CD4-positive, alpha-beta T cell treated with Interleukin-2 at 100 ng/mL for 4 hours (primary cell): ENCODE measurements at places on chromosomes 5 and 9.

GRCh38 chr5:121691478-121691877 is 160.2 kb upstream of the FTMT start:
- DNase-seq, result no peak

DNA sequence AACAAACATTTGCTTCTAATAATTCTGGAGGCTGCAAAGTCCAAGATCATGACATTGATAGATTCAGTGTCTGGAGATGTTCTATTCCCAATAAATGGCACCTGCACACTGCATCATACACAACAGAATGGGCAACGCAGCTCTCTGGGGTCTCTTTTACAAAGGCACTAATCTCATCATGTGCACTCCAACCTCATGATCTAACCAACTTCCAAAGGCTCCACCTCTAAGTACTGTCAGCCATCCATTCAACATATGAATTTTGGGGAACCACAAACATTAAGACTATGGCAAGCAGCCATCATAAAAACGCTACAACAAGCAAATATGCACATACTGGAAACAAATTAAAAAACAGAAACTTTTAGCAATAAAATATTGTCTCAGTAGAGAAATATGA is 121.1 kb downstream of the CYLC2 start:
- no peak for DNase-seq

DNA sequence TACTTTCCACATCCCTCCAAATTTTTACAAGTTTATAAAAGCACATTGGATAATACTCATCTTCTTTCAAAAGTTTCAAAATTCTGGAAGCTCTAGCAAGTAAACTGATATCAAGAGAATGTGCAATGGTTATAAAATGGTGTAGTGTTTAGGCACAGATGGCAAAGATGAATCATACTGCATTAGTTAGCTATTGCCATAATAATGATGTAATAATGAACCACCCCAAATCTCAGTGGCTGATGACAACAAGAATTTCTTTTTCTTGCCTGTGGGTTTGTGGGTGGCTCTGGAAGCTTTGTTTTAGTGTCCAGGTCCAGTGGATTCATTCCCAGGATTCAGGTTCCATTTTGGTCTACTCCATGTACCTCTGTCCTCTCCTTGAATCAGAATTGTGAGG is 319.0 kb downstream of the BRINP1 start:
- DNase-seq, result no peak

DNA sequence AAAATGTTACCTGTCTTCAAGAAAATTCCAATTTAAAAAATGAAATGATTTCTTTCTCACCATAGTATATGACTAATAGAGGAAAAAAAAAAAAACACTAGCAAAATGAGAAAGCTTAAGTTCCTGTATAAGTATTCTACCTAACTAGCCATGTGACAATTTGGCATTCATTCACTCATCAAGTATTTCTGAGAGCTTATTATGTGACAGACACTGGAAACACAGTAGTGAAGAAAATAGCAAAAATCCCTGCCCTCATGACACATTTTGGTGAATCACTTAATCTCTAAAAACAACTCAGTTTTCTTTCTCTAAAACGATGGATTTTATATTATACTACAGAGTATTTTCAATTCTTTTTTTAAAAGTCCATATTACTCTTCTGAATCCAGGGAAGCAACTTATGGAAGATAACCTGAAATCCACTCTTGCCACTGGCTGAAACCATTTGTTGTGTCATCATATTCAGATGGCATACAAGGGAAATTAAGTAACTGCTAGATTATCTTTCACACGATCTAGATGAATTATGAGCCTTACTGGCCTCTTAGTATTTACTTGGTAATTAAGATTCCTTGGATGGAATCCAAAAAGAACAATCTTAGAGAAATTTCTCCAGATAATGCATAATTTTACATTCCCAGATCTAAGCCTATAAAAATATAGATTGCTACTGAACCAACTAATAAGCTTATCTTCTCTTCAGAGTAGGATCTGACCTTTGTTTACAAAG is 5.5 kb downstream of the PTBP3 start:
- peak; percentile 46 for DNase-seq

DNA sequence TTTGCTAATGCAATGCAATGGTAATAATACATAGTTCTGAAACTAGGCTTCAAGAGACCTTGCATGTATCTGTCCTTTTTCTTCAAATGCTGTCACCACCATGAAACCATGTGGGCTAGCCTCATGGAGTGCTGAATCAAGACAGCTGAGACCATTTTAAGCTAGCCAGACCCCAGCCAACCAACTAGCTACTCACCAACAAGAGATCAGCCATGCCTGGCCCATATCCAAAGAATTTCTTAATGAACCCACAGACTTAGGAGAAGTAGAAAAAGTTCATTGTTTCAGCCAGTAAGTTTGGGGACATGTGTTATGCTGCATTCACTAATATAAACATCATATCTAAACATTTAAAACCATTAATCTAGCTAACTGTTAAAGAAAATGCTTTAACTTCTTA is 139.8 kb upstream of the EDIL3 start:
- DNase-seq, result no peak

GRCh38 chr9:133683586-133684120 is 47.5 kb downstream of the DBH start:
- DNase-seq, result peak; percentile 75

- DNase-seq, result no peak
These were observed 315 bp downstream of the UBQLN1 start for GRCh38 chr9:83707518-83707767.

- peak; percentile 73 for DNase-seq
These were observed 40.0 kb downstream of the PIK3R1 start for GRCh38 chr5:68255305-68256120.

DNA sequence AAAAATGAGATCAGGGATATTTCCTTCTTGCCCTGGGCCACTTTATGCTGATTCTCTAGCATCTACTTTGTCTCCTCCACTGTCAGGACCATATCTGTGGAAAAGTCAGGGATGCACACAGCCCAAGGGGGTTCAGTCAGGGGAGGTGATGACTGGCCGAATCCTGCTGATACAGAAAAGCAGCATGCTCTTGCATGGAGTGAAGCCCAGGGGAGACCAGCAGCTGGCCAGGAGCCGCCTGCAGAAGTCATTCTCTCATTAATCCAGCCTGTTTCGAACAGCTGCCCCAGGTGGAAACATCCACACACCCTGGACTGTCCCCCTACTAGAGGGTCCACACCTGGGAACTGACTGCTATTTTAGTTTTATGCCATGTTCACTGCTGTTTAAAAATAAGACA is 177.1 kb downstream of the ATP10B start:
- DNase-seq, result no peak

- no peak for DNase-seq
These were observed 300.0 kb upstream of the VLDLR start for GRCh38 chr9:2321523-2322148.

GRCh38 chr9:134555094-134555650 is 86.4 kb upstream of the COL5A1 start:
- no peak for DNase-seq

- DNase-seq, result no peak
These were observed 72.7 kb upstream of the IFNE start for GRCh38 chr9:21554813-21555212.

GRCh38 chr5:109186759-109187158 is 223.0 kb downstream of the PJA2 start:
- DNase-seq, result no peak

GRCh38 chr5:37015795-37016666 is 139.5 kb downstream of the NIPBL start:
- DNase-seq, result no peak

DNA sequence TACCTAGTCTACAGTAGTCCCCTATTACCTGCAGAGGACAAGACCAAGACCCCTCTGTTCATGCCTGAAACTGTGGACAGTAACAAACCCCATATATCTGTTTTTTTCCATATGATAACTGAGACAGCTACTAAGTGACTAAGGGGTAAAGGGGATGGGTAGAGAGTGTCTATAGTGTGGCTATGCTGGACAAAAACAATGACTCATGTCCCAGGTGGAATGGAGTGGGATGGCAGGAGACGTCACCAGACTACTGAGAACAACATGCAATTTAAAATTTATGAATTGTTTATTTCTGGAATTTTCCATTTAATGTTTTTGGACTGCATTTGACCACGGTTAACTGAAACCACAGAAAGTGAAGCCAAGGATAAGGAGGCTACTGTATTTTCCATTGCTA is 171.8 kb downstream of the AGTPBP1 start:
- no peak for DNase-seq

- DNase-seq, result no peak
These were observed 6.3 kb downstream of the PDE6A start for GRCh38 chr5:149938279-149938678.

- no peak for DNase-seq
These were observed 8.5 kb upstream of the PPIC start for GRCh38 chr5:123044926-123045617.

GRCh38 chr9:105633411-105633810 is 28.8 kb upstream of the TAL2 start:
- DNase-seq, result no peak

DNA sequence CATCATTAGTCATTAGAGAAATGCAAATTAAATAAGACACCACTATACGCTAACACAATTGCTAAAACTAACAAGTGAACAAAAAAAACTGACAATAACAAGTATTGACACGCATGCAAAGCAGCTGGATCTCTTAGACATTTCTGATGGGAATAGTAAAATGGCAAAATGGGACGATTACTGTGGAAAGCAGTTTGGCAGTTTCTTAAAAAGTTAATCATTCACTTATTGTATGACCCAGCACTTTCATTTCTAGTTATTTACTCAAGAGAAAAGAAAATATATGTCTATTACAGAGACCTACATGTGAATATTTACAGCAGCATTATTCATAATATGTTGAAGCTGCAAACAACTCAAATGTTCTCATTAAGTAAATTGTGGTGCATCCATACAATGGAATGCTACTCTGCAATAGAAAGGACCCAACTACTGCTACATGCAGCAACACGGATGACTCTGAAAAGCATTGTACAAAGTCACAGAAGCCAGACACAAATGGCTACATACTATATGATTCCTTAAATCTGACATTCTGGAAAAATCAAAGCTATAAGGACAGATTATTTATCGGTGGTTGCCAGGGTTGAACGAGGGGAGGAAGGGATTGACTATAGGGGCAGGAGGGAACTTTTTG is 96.8 kb upstream of the ITGA2 start:
- no peak for DNase-seq

DNA sequence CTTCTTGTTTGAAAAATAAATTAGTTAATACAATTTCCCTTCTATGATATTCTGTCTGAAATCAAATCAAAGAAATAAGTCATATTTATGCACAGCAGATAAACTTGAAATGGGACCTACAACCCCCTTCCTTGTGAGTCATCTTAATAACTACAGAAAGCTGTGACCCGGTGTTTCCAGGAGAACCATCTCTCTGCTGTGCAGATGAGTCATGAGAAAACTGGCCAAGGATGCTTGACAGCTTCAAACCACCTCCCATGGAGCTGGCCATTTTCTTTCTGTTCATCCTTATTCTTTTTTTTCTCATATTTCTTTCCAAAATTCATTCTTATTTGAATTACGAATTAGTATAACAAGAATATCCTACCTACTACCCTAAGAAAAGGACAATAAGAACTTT is 43.4 kb upstream of the NR4A3 start:
- DNase-seq, result no peak

GRCh38 chr5:105430516-105430915 is 1867.9 kb upstream of the NUDT12 start:
- DNase-seq, result no peak

- DNase-seq, result no peak
These were observed 8.1 kb upstream of the RNU6ATAC start for GRCh38 chr9:134172198-134173126.

DNA sequence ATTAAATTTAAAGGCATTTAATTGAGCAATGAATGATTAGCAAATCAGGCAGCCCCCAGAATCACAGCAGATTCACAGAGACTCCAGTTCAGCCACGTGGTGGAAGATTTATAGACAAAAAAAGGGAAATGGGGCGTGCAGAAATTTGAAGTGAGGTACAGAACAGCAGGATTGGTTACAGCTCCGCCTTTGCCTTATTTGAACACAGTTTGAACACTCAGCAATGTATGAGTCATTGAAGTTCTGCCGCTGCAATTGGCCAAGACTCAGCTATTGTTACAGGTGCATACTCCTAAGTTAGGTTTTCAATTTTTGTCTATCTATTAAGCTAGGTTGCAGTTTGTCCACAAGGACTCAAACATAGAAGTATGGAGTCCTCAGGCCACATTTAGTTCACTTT is 157.7 kb upstream of the SLC12A2 start:
- no peak for DNase-seq

- no peak for DNase-seq
These were observed 304.0 kb downstream of the PJA2 start for GRCh38 chr5:109105631-109106267.

DNA sequence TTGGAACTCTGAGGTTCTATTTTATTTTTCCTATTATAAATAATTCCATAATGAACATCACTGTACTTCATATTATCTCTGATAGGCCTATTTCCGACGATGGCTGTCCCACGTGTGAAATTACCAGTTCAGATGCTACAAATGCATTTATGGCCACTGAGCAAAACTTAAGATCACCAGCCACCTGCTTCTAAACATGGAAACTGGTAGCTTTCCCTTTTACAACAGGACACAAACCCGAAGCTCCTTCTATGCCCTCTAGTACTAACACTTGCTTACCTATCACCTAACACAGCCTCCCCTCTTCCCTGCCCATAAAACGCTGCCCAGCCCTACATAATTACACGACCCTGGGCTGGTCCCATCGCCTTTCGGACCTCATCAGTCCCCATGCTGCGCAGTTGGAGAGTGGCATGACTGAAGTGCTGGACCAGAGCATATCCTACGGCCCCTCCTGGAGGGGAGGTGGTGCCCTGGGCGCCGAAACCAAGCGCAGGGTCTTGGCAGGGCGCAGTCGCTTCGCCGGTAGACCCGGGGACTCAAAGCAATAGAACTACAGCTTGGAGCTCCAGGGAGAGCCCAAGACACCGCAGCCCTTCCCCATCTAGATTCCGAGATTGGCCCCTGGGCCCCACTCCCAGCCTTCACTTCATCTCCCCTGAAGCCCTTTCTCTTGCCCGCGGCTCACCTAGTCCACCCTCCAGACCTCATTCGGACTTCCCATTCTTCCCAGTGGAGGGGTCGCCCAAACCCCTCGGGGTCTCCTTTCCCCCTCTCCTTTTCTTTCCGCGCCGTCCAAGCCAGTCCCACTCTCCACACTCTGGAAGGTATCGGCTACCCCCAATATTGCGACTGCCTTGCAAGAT is 1.0 kb upstream of the SAP30L start:
- no peak for DNase-seq
